Stimulated activated CD4-positive, alpha-beta T cell treated with anti-CD3 and anti-CD28 coated beads, Interleukin-4, amount 100 ng/mL, for 24 hours (primary cell): ENCODE measurements at places on chromosomes 3 and 15.

DNA sequence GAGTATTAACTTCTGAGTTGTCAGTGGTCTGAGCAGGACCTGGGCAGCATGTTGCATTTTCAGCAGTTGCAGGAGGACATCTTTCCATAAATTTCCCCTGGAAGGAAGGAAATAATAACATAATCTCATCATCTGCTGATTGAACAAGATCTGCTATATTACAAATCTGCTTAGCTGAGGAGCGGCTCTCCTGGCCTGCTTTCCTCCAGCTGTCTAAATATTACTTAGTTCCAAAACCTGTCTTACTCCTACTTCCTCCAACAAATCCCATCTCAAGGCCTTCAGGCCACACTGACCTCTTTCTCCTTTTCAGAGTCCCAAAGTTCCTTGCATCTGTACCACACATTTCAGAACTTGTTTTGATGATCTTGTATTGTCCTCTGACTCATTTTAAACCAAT is 364.4 kb upstream of the MCTP2 start:
- no peak for DNase-seq

GRCh38 chr15:81914734-81915256 is 131.0 kb downstream of the MEX3B start:
- DNase-seq = no peak

- DNase-seq = no peak
These were observed 264.8 kb downstream of the ROBO2 start for GRCh38 chr3:77304700-77305021.

- no peak for DNase-seq
These were observed 36.8 kb downstream of the NBEAL2 start for GRCh38 chr3:47016086-47016933.

DNA sequence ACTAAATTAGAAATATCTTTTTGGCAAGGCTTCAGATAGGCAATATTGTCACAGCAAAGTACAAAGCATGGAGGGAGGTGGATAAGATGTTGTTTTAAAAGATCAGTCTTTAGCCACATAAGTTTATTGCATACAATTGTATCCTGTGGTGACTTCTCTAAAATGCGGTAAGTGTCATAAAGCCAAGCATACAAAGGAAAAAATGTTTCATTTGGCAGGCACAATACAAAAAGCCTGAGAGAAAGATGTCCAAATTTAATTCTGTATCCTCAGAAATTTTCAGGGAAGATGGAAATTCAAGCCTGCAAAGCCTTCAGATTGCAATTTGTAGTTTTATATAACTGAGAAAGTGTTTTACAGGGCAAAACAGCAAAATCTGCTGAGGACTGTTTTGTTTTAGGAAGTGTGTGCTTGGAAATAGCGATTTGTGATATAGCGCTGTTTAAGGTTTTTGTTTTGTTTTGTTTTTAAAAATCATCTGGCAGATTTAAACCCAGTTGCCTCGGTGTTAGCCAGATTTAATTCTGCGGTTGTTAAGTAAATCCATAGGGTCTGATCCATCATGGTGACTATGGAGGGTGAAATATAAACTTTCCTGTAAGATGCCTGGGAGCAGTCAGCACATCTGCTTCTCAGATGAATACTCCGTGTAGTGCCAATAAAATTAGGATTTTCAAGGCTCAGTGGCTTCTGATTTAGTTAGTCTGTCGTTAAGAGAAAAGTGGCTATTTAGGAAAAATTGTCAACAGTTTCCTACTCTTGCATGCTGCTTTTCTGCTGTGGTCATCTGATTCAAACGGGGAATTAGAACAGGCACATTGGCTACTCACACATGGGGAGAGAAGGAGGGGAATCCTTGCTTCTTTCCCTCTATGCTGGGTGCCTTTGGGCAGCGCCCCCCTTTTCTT is 8.0 kb downstream of the KAT2B start:
- DNase-seq = no peak

DNA sequence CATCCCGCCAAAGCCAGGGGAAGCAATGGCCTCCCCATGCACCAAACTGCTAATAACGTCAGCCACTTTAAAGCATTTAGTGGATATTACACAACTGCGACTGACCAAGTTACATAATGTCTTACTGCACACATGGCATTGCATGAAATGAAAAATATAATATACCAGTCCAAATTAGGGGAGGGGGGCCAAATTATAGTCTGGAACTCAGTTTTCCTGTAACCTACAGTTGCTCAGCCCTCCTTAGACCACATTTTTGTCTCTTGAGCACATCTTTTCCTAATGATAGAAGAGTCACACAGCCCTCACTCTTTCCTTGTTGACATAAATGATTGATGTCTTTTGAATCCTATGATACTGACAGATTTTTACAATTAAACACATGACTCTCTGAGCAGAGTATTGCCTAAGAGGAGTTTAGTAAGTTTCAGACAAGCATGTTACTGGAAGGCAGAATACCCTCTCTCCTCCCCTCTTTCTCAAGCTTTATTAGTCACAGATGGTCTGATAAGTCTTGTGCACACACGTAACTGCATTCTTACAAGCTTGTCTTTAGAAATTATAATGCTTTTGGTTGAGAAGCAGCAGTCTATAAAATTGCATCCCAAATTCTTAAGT is 1.1 kb upstream of the PLD1 start:
- no peak for DNase-seq

- peak; percentile 74 for DNase-seq
These were observed 1.5 kb upstream of the MYNN start for GRCh38 chr3:169771497-169772304.

DNA sequence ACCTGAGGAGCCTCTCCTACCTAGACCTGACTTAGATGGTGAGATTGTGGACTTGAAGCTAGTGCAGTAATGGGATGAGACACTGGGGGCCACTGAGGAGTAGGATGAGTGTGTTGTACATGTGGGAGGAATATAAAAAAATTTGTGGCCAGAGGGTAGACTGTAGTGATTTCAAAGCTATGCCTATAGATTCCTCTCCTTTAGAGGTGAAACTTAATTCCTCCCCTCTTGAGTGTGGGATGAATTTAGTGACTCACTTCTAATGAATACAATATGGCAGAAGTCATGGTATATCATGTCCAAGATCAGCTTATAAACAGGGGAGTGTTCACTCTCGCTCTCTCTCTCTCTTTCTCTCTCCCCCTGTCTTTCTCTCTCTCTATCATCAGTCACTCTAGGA is 6.7 kb downstream of the ZNF860 start:
- no peak for DNase-seq

GRCh38 chr3:3665961-3666640 is 133.1 kb upstream of the LRRN1 start:
- DNase-seq = no peak

- DNase-seq = peak; percentile 35
These were observed 103.3 kb downstream of the IL1RAP start for GRCh38 chr3:190617185-190617584.

DNA sequence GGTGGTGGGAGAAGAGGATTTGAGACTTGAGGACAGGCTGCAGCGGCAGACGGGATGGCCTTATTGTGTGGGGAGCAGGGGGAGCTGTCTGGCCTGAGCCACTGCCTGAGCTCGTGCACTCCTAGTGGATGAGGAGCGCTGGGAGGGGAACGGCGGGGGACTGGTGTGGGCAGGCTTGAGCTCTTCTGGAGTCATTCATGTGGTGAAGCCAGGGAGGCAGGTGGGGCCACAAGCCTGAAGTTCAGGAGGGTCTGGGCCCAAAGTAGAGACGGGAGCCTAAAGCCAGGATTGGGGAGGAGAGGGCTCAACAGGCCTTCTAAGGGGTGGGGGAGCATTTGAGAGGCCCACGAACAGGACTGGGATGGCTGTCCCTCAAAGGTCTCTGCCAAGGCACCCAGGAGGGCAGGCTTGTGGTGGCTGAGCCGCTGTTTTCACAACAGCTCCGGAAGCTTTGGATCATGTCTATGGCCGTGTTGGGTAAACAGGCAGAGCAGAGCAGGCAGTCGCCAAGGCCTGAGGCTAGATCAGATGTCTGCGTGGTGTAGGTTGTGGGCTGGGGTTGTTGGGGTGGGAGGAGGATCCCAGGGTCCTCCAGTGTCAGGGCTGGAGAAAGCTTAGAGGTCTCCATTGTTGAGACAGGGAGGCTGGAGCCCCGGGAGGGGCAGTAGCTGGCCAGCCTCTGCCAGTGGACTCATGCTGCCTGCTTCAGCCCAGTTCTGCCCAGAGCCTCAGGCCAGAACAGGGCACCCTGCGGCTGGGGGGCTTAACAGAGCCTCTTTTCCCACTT is 8.2 kb downstream of the PRKCD start:
- DNase-seq = no peak

DNA sequence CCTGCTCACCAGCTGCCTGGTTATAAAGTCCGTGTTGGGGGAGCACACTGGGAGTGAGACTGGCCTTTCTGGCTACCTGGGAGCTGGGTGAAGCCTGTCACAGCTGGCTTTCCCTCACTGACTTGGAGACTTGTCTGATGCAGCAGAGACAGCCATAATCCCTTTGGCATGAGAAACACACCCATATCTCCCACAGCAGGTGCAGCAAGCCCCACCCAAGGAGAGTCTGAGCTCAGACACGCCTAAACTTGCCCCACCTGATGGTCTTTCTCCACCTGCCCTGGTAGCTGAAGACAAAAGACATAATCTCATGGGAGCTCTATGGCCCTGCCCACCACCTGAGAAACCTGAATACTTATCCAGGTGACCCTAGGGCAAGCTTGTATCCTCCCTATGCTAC is 54.8 kb downstream of the NMD3 start:
- DNase-seq = no peak

- no peak for DNase-seq
These were observed 111.1 kb upstream of the GPR149 start for GRCh38 chr3:154540950-154541604.

DNA sequence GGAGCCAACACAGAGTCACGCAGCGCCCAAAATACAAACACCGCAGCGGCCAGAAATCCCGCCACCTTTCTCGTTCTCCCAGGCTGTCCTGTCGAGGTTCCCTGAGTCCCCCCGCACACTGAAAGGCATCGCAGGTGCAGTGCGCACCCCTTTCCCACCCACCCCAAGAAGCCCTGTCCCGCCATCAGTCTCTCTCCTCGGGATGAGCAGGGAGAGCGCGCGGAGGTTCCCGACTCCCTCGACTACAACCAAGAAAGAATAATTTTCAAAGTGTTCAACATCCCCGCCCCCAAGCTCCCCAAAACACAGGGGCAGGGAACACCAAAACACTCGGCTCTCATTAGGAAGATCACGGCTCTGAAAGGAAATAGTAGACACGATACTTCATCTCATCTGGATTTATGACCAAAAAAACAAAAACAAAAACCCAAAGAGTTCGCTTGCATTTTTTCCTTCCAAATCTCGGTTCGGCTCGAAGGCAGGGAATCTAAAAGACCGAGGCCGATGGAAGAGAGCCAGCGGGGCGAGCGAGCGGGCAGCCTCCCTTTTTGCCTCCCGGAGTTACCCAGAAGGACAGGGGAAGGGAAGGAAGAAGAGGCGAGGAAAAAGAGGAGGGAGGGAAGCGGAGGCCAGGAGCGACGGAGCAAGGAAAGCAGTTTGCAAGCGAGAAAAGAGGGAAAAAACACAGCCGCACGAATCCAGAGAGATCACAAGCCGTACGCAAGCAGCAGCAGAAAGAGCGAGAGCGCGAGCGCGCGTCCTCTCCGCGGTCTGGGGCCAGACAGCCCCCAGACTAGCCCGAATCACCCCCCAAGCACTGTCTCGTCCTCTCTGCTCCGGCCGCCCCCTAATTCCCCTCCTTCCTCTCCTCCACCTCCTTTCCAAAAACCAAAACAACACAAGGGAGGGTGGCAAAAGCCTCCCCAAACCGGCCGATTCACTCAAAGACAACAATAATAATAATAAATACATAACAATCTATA is 808 bp downstream of the BCL6 start:
- DNase-seq = peak; percentile 62

- no peak for DNase-seq
These were observed 36.5 kb downstream of the ATP13A3 start for GRCh38 chr3:194450341-194450740.
